ENCODE measurements at places on chromosomes 11 and 22.
A peak's percentile ranks its signal among the peaks of the same experiment; 100 is the strongest.

DNA sequence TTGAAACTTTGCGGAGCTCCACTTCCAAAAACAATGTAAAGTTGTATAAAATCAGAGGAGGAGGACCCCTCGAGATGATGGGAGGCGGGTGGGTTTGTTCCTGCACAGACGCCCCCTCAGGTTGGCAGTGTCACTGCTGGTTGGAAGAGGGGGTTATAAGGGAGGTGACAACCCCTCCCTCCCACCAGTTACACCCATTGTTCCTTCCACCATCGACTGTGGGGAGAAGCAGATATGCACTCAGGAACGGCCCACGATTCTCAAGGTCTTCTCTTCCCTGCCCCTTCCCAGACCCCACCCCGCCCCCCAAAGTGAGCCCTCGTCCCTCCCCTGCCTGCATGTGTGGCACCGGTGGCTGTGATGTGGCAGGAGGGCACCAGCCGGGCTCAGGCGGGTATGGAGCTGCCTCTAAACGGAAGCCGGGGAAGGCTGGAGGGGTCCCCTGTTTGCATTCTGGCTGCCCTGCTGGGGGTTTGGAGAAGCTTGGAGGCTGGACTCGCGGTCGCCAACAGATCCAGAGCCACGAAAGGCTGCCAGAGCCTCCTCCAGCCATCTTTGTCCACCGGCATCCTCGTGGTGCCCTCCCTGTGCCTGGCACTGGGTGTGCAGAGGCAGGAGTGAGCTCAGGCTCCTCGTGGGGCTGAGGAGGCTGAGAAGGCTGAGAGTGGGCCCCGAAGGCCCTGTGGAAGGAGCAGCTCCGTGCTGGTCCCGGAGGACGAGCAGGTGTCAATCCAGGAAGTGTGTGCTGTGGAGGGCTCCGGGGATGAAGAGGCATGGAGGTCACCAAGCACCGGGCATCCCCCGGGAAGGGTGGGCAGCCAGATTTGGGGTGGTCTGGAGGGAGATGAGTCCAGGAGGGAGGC, 778 bp downstream of the KDELR3 start:
- DNase-seq, result no peak

DNA sequence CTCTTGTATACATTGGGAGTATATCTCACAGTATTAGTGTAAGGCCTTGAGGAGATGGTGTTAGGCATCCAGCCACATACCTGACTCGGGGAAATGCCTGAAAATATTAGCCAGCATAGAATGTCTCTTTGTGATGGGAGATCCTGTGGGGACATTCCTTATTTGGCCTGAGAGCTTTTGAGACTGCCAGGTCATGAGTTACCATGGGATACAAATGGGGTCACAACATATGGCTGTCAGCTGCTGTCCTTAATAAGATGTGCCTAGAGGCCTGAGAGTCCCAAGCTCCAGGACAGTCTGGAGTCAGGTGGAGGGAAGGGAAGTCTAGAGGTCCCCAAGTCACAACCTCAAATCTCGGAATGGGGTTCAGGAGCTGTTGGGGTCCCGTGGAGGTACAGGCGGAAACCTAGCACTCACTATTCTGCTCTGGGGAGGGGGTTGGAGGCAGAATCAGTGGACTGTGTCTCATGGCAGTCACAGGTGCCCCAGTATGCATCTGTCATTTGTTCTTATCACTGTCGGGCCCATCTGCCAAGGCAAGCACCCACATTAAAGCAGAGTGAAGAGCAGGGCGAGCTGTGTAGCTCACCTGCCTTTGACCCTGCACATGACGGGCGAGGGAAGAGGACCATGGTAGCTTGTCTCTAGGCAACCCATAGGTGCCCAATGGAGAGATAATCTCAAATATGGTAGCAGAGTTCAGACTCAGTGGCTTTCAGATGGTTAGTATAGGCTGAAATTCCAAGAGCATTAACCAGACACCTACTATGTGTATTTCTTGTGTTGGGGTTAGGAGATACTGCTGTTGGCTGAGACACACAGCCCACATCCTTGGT, 29.9 kb downstream of the KCNQ1OT1 start:
- DNase-seq, result no peak

GRCh38 chr11:45428541-45429230, 142.5 kb upstream of the SYT13 start:
- DNase-seq, result no peak

DNA sequence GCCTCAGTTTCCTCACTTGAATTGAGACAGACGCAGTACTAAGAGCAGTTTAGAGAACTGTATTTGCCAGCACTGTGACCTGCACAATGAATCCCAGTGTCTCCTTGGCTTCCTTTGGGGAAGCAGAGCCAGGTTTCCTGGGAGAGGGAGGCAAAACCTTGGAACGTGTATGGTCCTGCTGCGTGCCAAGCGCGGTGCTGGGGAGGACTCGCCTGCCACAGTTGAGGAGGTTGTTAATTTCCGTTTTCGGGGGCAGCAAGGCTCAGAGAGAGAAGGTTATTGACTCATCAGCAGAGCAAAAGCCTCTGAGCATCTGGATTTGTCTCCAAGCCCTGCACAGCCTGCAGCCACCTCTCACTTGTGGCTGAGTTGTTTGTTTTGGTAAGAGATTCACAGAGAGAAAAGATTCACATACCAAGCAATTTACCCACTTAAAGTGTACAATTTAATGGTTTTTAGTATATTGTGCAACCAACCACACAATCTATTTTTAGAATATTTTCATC, 10.8 kb downstream of the SYT12 start:
- DNase-seq, result no peak

GRCh38 chr11:88484873-88485621, 147.5 kb upstream of the CTSC start:
- peak; percentile 46 for DNase-seq

DNA sequence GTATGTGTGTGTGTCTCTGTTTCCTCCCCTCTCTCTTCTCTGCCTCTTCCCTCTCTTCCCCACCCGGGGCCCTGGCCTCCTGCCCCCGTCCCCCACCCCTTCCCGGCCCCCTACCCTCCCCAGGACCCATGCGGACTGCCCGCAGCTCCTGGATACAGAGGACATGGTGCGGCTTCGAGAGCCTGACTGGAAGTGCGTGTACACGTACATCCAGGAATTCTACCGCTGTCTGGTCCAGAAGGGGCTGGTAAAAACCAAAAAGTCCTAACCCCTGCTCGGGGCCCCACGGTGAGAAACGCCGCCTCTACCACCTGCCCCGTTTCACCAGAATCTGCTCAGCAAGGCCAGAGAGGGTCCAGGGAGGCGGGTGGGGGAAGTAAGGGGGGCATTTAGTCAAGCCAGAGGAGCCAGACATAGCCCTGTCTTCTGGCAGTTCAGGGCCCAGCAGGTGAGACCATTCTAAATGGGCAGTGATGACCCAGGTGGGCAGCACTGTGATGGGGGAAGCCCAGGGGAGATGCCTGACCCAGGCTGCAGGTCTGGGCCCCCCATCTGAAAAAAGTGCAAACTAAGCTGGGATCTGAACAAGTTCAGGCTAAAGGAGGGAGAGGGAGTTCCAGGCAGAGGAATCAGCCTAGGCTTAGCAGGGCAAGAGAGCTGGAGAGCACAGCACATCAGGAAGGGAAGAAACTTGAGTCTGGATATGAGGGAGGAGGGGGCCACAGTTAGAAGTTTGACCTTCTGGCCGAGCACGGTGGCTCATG, 6.4 kb downstream of the SELENOM start:
- DNase-seq, result no peak

DNA sequence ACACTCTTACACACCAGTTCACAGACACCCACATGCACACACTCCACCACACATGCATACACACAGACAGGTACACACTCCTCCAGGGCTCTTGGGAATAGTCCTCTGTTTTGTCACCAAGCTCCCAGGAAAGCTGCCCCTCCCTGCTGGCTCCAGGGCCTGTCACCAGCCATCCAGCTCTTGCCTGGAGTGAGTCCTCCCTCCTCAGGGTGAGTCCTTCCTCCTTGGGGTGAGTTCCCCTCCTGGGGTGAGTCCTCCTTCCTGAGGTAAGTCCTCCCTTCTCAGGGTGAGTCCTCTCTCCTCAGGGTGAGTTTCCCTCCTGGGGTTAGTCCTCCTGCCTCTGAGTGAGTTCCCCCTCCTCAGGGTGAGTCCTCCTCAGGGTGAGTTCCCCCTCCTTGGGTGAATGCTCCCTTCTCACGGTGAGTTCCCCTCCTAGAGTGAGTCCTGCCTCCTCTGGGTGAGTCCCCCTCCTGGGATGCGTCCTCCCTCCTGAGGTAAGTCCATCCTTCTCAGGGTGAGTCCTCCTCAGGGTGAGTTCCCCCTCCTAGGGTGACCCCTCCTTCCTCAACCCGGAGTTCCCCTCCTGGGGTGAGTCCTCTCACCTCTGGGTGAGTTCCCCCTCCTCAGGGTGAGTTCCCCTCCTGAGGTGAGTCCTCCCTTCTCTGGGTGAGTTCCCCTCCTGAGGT, 100.6 kb upstream of the FGF3 start:
- no peak for DNase-seq

- DNase-seq, result no peak
Measured at GRCh38 chr11:86204356-86204755, 40.2 kb upstream of the EED start.

DNA sequence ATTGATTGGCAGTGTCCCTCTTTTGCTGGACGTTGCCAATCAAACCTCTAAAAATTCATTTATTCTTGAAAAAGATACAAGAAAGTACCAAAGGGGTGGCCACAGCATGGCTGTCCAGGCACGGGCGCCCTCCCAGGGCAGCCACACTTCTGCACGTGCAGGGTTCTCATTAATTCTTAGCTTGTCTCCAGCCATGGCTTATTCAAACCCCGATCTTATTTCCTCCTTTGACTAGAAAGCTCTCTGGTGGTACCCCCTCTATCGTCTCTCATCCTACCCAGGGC, 123.9 kb downstream of the CTTN start:
- no peak for DNase-seq

DNA sequence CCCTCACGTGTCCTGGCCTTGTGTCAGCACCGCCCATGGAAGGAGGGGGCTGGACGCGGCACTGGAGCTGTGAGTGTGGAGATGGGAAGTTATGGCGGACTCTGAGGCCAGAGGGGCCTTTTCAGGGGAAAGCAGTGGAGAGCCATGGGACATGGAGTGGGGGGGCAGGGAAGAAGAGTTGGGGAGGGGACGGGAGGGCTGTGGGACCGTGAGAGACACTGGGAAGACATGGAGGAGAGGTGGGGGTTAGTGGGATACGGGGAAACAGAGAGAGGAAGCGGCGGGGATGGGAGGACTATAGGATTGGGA, 58.2 kb downstream of the FBXO7 start:
- no peak for DNase-seq

DNA sequence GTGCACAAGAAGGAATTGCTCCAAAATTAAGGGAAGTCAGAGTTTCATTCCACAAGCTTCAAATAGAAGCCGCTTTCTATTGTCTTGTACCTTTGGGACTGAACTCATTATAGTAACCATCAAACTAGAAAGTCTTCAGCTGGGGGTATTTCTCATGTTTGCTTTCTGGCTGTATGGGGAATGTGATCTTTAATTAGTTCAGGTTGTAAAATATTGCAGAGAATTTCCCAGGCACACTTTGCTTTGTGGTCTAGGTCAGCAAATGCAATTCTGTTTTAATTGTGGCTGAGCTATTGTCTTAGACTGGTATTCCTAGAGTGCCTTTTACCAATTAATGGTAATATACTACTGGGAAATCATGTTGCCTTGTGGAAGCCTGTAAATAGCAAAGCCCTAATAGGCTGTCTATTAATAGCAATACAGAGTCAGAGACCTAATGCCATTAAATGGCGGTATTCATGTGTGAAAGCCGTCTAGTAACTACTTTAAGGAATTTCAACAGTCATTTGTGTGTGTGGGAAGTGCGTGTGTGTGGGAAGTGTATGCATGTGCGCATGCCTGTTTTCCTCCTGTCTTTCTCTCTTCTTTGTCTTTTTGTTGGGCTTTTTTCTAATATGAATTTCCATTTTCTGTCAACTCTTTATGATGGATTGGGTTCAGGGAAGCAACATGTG, 276.6 kb downstream of the FAT3 start:
- DNase-seq, result no peak

- no peak for DNase-seq
Measured at GRCh38 chr11:95142431-95142830, 52.8 kb downstream of the ENDOD1 start.

DNA sequence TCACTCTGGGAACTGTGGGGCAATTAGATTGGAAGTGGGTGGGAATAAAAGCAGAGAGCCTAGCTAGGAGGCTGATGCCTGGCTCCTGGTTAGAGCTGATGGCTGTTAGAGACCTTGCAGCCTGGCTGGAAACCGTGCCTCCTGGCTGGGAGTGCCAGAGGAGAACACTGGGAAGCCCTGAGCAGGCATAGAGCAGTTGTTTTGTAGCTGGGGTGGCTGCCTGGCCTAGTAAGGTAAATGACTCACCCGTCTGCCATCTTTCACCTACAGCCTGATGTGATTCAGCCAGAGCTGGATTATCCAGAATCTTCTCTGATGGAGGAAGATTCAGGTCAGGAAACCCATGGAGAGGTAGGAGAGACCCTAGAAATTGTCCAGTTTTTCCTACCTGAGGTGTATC, 6.1 kb downstream of the UQCR10 start:
- no peak for DNase-seq
